ENCODE measurements at places on chromosomes 6 and 20.

DNA sequence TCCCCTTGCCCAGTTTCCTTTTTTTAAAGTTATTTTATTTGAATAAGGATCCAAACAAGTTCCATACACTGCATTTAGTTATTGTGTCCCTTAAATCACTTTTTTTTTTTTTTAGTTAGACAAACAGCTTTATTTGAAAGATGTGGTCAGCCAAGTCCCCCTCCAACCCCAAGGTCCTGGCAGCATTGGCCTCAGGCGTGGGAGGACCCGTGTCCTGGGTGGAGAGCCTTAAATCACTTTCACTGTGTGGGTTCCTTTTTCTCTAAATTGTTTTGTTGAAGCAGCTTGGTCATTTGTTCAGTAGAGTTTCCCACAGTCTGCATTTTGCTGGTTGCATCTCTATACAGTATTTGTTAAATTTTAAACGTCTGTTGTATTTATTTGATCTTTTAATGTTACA, 5.2 kb upstream of the TBCC start:
- no peak for DNase-seq

DNA sequence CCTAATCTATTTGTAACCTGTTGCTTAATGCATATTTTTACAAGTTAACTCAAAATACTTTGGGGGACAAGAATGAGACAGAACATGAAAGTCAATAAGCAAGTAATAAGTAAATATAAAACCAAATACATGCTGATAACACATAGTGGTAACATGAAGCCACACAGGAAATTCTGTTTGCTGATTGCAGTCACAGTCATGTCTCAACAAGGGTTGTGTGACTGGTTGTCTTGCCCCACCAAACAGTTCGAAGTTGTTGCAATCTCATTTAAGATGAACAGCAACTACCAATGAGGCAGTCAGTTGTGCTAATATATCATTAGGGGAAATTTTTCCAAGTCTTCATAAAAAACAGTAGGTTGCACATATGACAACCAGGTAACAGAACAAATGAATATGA, 14.5 kb downstream of the CD24 start:
- DNase-seq, result no peak

DNA sequence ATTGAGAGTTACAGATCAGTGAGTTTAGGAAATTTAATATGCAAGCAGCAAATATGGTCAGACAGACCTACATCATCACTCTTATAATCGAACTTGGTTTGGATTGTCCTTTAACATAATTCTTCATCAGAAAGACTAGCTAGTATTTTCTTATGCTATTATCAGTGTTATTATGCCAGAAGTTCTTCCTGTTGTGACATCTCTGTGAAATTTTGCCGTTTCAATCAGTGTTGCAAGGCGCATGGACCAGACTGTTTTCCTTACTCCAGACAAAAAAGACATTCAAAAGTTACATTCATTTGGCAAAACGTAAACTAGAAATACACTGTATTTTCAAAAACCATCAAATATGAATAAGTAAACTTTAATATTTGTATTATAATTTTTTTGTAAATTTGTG, 5.7 kb upstream of the TENT5A start:
- no peak for DNase-seq

DNA sequence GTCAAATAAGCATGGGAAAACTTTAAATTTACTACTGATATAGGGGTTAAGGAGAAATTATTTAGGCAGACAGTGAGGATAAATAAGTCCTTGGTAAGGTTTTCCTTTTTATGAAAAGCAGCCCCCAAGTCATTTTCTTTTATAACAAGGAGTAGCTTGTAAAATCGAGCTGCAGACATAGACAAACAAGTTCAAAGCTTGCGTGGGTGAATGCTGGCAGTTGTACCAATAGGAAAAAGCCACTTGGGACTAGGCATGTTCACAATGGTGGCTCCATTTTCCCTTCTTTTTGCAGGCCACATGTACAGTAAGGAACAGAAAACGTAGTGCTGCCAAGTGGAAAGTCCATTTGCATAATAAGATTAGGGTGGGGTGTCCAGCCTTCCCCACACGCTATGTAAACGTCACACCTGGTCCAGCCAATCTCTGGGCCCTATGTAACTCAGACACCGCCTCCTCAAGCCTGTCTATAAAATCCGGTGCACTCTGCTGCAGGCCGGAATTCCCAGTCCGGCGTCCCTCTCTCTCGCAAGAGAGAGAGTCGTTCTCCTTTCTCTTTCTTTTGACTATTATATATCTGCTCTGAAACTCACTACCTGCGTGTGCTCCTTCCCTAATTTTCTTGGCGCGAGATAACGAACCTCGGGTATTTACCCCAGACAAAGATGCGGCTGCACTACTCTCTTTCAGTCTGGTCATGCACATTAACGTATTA, 217.1 kb upstream of the MAN1A1 start:
- DNase-seq, result no peak

DNA sequence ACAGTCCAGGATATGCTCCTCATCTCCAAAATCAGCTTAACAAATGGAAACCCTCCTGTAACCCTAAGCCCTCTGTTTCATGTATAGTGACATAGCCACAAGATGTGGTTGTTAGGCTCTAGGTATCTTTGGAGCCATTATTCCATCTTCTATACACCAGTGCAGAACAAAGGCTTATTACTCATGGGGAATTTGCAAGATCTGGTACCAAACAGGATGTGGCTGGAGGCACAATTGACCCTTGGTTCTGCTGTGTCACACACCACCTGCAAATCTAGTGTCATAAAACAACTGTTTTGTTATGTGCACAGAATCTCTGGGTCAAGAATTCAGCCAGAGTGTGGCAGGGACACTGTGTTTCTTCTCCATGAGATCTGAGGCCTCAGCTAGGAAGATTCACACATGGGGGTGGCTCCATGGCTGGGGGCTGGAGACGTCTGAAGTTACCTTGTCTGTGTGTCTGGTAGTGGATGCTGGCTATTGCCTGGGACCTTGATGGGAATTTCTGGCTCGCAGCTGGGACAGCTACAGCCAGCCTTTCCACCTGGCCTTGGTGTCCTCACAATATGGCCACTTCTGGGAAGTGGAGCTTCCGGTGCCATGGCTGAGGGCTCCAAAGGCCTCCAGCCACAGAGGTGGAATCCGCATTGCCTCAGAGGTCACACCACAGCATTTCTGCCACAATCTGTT, 369.9 kb downstream of the CDH26 start:
- no peak for DNase-seq

- no peak for DNase-seq
Measured at GRCh38 chr20:32079655-32080109, 27.6 kb downstream of the HCK start.

GRCh38 chr6:80508885-80509630, 402.6 kb downstream of the BCKDHB start:
- no peak for DNase-seq

- DNase-seq, result peak; percentile 2
Measured at GRCh38 chr6:129621252-129621651, 88.7 kb downstream of the ARHGAP18 start.

DNA sequence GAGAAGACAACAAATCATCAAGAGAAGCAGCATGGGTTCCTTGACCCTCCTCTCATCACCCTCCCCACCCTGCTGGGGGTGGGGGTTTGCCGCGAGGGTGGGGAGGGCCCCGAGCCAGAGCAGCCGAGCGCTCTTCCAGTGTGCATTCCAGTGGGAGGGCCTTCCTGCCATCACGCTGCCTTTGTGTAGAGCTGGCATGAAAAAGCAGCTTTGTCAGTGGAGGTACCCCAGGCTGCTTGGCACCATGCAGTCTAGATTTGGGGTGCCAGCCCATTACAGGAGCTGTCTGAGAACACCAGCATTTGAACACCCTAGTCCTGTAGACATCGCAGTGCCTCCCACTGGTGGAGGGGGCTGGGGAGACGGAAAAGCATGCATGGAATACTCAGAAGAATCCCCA, 12.2 kb downstream of the BAK1 start:
- DNase-seq, result no peak

DNA sequence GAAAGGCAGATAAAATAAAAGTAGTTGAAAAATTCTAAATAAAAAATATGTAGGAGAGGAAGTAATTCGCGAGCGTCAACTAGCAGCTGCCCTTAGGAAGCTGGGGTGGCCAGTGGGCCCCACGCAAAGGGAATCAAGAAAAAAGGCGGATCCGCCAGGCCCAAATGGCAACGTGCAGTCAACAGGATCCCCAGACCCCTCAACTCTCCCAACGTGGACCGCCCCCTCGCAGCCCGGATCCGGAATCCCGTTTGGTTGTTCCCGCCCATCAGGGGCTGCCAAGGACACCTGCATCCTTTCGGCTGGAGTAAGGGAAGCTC, 296 bp downstream of the DZANK1 start:
- no peak for DNase-seq

- DNase-seq, result no peak
Measured at GRCh38 chr6:44522871-44523270, 135.4 kb downstream of the CDC5L start.

GRCh38 chr6:72048080-72048479, 161.7 kb downstream of the RIMS1 start:
- no peak for DNase-seq

GRCh38 chr6:148238713-148239112, 103.9 kb upstream of the SASH1 start:
- no peak for DNase-seq

- no peak for DNase-seq
Measured at GRCh38 chr6:114327074-114327473, 15.7 kb downstream of the HS3ST5 start.

- no peak for DNase-seq
Measured at GRCh38 chr20:3869839-3870634, 19.1 kb upstream of the PANK2 start.

DNA sequence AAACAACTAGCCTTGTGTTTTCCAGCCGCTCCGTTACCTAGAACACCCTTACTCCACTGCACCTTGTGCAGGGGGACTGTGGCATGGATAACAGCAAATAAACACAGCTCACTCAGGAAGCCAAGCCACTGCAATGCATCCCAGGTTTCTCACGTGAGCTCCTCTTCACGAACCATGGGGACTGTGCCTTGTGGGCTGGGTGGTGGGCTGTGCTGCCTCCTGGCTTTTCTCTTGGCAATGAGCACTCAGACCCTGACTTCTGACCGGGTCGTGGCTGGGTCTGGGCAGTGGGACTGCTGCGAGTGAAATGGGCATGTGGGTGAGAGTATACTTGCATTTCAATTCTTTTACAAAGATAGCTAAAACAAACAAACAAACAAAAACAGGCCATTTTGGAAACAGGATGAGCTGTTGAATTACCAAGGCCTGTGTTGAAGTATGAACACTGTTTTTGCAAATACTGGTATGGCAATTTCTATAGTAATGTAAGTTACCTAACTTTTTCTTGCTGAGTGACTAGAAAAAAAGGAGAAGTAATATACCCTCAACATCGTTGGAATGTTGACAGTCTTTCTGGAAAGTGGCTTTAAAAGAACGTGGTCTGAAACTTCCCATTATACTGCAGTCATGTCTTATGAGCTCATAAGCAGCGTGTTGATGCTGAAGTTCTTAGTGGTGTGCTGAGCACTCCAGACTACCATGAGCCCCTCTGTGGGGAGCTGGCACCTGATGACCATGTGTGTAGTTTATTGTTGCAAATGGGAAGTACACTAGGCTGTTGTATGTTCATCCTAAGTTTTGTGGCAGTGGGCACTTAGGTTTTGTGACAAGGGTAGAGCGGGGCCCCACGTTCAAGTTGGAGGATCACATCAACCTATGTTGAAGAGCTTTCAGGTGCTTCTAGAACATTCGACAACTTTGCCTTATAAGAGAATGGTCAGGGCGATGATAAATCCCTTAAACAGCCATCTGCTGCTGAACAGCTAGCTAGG, 120.4 kb downstream of the ARMC2 start:
- DNase-seq, result no peak

- no peak for DNase-seq
Measured at GRCh38 chr20:18144541-18145099, 7.0 kb downstream of the KAT14 start.

GRCh38 chr20:1390581-1391403, 2.1 kb downstream of the FKBP1A start:
- DNase-seq, result no peak

DNA sequence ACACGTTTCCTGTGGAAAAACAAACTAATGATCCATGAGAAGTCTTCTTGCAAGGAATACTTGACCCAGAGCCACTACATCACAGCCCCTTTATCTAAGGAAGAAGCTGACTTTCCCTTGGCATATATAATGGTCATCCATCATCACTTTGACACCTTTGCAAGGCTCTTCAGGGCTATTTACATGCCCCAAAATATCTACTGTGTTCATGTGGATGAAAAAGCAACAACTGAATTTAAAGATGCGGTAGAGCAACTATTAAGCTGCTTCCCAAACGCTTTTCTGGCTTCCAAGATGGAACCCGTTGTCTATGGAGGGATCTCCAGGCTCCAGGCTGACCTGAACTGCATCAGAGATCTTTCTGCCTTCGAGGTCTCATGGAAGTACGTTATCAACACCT, 35.4 kb downstream of the GCNT2 start:
- no peak for DNase-seq

DNA sequence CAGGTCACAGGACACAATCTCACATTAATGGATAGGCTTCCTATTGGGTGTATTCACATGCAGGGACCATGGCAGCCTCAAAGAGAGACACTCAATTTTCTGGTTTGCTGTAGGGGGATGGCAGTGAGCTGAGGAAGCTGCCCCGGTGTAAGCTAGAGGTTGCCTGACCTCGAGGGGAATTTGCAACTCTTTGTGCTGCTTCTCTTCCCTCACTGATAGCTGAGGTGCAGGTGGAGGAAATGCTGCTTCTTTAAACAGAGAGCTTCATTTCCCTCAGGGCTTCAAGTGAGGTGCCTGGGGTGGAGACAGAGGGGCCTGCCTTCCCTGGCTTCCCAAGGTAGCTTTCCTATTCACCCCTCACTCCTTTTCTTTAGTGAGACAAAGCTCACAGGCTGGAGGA, 151.9 kb downstream of the CD83 start:
- DNase-seq, result no peak

- no peak for DNase-seq
Measured at GRCh38 chr20:10790013-10790412, 116.2 kb upstream of the JAG1 start.

GRCh38 chr6:144778773-144779492, 493.8 kb downstream of the UTRN start:
- no peak for DNase-seq

DNA sequence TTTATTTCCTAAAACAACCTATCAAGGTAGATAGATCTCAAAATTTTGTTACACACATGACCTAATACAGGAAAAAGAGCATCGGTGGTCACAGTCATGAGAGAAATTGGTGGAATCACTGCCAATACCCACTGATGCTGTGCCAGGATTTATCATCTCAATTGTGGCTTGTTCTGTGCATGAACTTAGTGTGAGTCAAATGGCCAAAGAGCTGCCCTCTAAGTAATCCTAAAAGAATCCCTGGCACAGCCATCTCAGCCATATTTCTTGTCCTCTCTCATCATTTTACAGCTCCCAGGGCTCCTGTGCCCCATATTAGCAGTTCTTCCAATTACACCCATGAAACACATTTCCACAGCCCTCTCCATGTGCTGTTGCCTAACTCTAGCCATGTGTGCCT, 6.1 kb downstream of the GSTA5 start:
- DNase-seq, result no peak

- no peak for DNase-seq
Measured at GRCh38 chr6:157531169-157531985, 150.4 kb downstream of the ZDHHC14 start.

DNA sequence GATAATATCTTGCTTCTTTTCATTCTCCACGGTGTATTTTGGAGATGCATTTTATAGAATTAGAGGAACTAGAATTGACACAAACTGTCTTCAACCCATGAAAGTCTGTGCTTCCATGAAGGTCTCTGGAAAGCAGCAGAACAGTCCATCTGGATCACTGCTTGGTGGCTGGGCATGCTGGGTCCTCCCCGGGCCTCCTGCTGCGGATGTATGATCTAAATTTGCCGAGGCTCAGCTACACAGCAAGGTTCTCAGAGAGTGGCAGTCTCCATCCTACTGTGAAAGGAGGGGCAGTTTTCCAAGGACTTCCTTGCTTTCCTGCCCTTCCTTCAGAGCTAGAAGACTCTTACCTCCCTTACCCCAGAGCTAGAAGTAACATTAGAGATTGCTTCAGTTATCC, 15.1 kb downstream of the PKIG start:
- DNase-seq, result no peak

Measured in activated effector memory CD4-positive, alpha-beta T cell treated with Interleukin-2 at 50 U/mL for 16 hours (primary cell).